ENCODE measurements at places on chromosomes 6 and 20.

DNA sequence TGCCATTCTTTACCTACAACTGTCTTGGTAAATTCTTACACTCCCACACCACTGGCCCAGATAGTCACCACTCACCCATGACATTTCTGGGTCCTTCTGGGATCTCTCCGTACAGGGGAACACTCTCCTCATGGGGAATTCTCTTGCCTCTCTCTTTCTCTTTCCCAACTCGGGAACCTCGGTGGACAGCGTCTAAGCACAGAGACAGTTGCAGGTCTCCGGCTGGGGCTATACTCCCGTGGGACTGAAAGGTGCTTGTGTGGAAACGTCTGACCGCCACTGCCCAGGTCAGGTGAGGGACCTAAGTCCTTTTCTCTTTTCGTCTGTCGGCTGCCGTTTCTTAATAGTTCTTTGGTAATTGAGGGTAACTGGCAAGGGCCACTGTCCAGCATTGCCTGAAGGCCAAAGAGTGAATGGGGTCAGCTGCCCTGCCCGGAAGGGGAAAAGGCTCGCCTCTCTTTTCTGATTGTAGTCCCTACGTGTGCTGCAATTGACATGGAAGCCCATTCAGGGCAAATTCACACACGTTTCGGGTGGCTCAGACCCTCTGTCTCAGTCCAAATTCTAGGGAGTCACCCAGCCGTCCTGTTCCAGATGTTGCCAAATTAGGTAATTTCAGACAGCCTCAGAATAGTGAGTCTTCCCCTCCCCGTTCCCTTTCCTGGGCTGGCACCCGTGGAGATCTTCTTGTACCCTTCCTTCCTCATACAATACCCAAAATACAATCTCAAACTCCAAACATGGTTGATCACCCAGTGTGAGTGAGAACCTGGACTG lies 31.2 kb upstream of the RIPK1 start:
- no peak for DNase-seq

DNA sequence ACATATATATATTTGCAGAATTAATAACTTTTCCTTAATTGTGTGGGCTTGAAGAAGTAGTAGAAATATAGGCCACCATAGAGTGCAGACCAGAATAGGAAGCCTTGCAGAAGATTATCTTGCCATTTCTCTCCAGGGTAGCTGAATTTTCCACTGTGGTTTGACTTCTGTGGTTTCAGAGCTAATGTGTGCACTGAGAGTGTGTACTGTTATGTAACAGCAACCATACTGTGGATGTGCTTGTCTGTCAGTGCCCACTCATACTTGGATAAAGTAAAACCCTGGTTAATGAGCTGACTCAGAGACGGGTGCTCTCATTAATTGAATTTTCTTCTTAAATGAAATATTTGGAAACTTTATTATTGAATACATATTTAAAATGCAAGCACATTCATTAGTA lies 57.2 kb downstream of the CEP43 start:
- peak; percentile 88 for DNase-seq

- no peak for DNase-seq
These were observed 4.9 kb downstream of the SCML4 start for GRCh38 chr6:107819217-107819616.

DNA sequence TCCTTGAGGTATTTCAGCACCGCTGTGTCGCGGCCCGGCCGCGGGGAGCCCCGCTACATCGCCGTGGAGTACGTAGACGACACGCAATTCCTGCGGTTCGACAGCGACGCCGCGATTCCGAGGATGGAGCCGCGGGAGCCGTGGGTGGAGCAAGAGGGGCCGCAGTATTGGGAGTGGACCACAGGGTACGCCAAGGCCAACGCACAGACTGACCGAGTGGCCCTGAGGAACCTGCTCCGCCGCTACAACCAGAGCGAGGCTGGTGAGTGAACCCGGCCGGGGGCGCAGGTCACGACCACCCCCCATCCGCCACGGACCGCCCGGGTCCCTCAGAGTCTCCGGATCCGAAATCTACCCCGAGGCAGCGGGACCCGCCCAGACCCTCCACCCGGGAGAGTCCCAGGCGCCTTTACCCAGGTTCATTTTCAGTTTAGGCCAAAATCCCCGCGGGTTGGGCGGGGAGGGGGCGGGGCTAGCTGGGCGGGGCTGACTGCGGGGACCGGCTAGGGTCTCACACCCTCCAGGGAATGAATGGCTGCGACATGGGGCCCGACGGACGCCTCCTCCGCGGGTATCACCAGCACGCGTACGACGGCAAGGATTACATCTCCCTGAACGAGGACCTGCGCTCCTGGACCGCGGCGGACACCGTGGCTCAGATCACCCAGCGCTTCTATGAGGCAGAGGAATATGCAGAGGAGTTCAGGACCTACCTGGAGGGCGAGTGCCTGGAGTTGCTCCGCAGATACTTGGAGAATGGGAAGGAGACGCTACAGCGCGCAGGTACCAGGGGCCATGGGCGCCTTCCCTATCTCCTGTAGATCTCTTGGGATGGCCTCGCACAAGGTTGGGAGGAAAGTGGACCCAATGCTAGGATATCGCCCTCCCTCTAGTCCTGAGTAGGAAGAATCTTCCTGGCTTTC lies 693 bp downstream of the HLA-F start:
- no peak for DNase-seq

DNA sequence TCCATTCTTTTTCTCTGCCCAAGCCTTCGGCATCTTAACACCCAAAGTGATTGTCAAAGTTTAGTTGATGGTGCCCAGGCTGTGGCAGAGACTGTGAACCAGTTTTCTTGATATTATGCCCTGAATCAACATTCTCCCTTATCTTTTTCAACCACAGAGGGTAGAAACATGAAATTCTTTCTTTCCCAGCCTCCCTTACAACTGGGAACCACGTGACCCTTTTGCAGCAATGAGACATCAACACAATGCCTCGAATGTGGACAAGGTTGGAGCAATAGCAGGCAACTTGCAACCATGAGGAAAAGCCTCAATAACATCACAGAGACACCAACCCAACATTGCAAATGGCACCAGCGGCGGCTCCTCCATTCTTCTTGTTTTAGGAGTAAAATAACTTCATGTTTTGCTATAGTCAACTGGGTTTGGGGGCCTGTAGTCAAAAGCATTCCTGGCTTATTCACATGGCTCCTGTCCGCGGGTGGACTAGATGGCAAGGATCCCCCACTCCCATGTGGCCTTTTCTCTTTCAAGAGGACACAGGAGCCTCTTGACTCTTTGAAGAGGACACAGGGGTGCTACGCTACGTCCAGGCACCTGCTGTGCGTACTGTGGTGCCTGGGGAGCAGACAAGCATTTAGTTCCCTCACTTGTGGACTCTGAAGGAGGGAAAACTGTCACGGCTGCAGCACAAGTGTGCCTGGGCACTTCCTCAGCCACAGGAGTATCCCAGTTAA lies 90.5 kb downstream of the NOL4L start:
- DNase-seq, result no peak

DNA sequence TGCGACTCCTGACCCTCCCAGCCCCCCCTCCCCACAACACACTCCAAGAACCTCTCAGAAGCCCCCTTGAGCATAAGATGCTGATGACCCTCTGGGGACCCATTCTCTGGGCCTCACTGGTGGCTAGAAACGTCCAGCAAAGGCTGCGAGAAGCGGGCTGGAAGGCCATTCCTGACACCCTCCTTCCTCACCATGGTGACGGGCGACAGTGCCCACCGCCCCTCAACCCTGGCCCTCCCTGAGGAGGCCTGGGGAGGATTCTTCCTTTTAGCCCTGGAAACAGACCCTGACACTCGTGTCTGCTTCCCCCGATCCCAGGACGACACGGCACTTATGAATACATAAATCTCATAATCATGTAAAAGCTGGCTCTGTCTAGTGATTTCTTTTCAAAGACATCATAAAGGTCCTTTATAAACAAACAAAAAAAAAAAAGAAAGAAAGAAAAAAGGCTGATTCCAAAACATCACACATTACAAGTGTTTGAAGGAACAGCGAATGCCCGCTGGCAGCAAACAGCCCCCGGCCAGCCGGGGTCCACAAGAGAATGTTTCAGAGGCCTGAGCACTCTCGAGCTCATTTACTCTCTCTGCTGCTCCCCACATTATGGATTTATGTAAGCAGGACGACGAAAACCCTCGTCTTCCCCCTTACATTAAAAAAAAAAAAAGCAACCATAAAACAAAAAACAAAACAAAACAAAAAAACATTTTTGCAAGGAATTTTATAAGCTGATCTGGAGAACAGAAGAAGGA lies 40.7 kb downstream of the PREX1 start:
- no peak for DNase-seq

DNA sequence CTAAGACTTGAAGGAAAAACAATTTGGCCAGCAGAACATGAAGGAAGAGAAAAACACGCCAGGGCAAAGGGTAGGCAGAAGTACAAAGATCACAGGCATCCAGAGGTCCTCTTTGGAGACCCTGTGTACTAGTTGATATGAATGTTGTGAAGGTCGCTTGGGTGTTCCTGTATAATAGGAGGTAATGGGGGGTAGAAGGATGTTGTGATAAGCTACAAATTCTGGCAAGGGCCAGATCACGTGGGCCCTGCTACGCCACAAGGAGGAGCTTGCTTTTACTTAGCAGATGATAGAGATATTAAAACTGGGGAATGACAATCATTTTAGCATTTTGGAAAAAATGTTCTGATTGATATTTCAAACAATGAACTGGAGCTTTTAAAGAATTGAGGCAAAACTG lies 878 bp upstream of the HLA-DMA start:
- no peak for DNase-seq

DNA sequence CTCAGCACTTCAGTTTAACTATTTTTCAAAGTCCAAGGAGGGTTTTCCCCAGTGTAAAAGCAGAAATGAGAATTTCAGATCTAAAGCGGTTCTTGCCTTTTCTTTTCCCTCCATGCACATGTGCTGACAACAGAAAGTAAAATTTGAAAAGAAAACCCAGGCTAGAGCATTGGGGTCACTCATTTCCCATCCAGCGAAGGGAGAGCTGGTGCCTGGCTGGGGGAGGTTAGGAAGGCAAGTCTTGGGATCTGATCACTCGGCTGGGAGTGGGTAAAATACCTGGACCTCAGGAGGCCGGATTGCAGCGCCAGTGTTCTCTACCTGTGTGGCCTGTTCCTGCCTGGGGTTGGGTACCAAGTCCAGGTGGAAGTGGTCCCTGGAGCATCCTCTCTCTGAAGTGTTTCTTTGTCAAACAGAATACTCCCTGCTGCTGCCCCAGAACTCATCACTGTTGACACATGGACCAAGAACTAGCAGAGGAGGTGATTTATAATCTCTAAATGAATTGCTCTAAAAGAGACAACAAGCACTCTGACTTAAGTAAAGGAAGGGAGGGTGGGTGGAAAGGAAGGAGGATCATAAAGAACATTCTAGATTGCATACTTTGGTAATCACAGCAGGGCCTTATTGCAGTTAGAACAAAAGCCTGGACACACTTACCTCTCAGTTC lies 136.0 kb downstream of the MTHFD1L start:
- DNase-seq, result no peak

DNA sequence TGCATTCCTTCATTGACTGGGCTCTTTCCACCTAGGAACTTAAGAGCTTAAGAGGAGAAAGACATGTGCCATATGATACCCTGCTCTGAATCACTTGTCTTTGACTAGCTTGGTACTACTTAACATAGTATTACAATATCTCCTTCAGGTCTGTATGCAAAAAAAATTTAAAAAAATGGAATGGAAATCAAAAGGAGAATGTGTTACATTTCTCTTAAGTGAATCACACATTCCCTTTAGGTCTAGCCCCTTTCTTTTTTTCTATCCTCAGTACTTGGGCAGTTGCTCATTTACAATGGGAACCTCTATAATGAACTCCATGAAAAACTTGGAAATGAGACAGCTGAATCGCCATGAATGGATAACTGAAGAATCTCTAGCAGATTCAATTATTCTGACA lies 53.8 kb downstream of the SLC35F1 start:
- no peak for DNase-seq

- no peak for DNase-seq
These were observed 528.6 kb downstream of the PRKN start for GRCh38 chr6:162198925-162199324.

- peak; percentile 71 for DNase-seq
These were observed 324.7 kb downstream of the CD83 start for GRCh38 chr6:14442242-14442641.

DNA sequence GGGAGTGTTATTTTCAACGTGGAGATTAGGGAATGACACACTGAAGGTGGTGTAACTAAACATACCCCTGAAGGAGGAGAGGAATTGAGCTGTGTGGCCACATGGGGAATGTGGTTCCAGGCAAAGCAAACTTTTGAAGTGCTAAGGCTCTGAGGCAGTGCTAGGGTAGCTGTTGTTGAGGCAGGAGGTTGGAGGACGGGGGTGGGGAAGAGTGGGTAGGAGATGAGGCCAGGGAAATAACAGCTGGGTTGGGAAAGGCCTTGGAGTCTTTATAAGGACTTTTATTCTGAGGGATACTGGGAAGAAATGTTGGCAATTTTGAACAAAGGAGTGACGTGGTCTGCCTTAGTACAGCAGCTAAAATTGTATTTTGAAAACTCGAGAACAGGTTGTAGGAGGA lies 13.0 kb downstream of the RPRD1B start:
- DNase-seq, result no peak

GRCh38 chr6:100338090-100338489 lies 126.6 kb downstream of the SIM1 start:
- DNase-seq, result no peak

GRCh38 chr20:47316776-47317126 lies 39.7 kb downstream of the ZMYND8 start:
- no peak for DNase-seq

DNA sequence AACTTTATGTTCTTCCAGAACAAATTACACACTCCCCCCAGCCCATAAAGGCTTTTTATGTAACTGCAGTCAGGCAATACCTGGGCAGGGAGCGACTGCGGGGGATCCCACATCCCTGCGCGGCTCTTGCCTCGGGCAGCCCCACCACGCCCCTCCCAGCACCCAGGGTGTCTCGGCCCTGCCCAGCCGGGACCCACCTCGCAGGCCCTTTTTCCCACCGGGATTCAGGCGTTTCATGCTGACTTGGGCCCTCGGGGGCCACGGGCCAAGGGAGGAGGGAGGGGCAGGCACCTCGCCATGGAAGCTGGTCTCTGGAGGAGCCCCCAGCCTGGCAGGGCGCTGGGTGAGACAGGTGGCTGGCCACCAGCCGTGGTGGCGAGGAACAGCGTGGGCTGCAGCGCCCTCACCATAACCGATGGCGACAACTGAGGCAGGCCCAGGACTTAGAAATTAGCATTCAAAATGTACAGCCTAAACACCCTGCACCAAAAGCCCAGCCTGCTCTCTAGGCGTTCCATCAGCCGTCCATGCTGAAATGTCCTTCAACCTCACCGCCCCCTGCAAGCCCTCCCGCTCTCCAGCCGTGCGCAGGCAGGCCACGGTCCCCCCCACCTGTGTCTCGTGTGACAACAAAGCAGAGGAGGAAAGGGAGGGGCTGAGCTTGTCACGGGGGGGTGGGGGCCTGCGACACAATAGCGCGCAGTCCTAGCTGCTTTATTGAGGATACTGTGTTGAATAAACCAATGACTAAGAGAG lies 15.1 kb upstream of the FOXC1 start:
- DNase-seq, result no peak

DNA sequence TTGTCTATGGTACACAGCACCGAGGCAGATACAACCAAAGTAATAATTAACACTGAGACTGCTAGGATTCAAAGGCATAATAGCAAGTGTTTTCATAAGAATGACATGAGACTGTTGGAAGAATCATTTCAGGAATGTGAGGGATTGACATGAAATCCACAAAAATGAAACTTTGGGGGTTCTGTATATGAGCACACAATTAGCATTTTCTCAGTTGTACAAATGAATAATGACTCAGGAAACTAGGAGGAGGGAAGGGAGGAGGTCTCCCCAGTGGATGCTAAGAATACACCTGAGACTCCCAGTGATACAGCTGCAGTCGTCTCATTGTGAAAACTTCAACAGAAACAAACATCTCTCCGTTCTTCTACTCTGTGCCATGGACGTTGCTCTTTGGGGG lies 428.4 kb upstream of the PLCB4 start:
- DNase-seq, result no peak

- no peak for DNase-seq
These were observed 131.8 kb downstream of the VEGFA start for GRCh38 chr6:43901733-43902230.

Measured in Kasumi-1 (cell line).